ENCODE measurements at places on chromosomes 5 and 9. TPM values are rescaled to one million over a fixed set of nuclear protein-coding genes. Genes with fewer than 3 reads are reported as not detected.

Gene KIF20A
- 86.5 TPM for total RNA-seq

Gene TMC1
- under 0.01 TPM for total RNA-seq

Gene LYRM7
- total RNA-seq: 8.8 TPM

Gene ENTPD2
- total RNA-seq: not detected

Gene CDH18
- under 0.01 TPM for total RNA-seq

Gene SLC31A1
- total RNA-seq: 29.1 TPM

Gene GALT
- total RNA-seq: 17.4 TPM

Gene ARHGEF37
- 8.2 TPM for total RNA-seq

Gene CDC25C
- total RNA-seq: 1.1 TPM

Gene PDE6A
- not detected for total RNA-seq

Gene PCDHB11
- 0.85 TPM for total RNA-seq

Gene OTULIN
- 19.4 TPM for total RNA-seq

Gene RAD50
- 21.1 TPM for total RNA-seq

Gene AIF1L
- 0.58 TPM for total RNA-seq

Gene HAND1
- total RNA-seq: not detected

Gene SOX30
- total RNA-seq: not detected

Gene PCDHB10
- 1.7 TPM for total RNA-seq

Gene TMEM171
- total RNA-seq: 5.6 TPM

Gene FYB1
- under 0.01 TPM for total RNA-seq

Gene SLC36A2
- not detected for total RNA-seq

Gene NMUR2
- total RNA-seq: not detected

Gene NUDCD2
- 5.1 TPM for total RNA-seq

Gene SPATA31D1
- total RNA-seq: not detected

All from regular cardiac myocyte (primary cell).